COR-L47 (cell line): ENCODE measurements at places on chromosomes 3 and 15.

- no peak for DNase-seq
Observed at GRCh38 chr15:89829616-89830440, 15.2 kb upstream of the ANPEP start.

DNA sequence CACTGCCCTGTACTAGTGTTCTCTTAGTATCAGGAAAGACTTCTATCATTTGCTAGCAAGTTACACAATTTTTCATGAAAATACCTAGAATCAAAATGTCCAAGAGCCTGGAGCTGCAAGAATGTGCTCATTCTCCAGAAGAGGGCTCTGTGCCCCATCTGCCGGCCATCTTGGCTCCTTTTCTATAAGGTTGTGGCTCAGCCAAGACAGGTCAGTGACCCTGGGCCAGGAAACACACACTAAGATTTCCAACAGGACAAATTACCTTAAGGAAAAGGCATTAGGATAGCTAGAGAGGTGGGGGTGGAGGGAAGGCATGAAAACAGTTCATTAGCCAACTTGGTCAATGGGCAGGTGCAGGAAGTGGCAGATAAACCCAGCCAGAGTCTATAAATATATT, 20.7 kb downstream of the TIMP4 start:
- DNase-seq, result no peak

GRCh38 chr3:76943058-76943457, 96.8 kb upstream of the ROBO2 start:
- DNase-seq, result no peak

DNA sequence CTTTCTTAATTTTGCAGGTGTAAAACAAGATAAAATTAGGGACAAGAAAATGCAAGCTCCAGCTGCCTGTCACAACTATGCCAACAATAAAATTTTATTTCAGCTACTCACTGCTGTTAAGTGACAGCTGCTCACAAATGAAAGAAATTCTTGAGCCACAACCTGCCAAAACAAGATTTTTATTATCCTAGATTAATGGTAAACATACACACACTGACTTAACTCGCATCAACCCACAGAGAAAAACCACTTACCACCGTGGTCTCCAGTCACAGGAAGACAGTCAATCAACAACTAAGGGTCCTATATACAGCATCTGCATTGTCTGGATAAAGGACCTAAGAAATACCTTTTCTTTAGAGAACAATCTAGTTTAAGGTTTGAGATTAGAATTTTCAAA, 31.3 kb downstream of the EFL1 start:
- DNase-seq, result no peak

GRCh38 chr15:50907601-50908208, 778 bp upstream of the AP4E1 start:
- peak; percentile 43 for DNase-seq

DNA sequence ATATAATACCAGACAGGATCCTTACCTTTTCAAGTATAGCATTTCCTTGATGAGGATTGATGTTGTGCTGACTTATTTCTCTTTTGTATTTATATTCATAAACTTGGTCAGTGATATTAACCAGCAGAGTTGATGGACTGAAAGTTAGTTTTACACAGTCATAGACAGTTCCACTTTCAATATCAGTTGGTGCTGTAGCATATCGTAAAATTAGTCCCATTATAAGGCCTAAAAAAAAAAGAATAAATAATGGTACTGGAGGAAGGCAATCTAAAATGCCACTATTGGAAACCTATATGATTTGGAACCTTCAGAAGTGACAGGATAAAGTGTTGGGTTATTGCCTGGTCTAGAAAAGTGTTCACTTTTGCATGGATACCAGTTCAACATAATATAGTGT, 16.3 kb downstream of the SLC9A9 start:
- DNase-seq, result no peak

GRCh38 chr3:192373032-192373431, 354.3 kb downstream of the FGF12 start:
- no peak for DNase-seq

DNA sequence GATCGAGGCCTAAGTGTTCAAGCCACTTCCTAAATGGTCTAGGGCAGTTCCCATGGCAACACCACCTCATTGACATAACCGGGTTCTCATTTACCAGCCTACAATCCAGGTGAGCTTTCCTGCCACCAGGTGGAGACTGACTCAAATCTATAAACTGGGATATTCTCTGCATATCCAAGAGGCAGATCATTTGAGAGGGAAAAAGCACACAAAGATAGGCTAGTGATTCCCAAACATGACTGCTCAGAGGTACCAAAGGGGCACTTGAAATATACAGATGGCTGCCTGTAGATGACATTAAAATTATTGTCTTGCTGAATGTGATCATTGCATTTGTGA, 141.3 kb upstream of the PROK2 start:
- DNase-seq, result peak; percentile 82

DNA sequence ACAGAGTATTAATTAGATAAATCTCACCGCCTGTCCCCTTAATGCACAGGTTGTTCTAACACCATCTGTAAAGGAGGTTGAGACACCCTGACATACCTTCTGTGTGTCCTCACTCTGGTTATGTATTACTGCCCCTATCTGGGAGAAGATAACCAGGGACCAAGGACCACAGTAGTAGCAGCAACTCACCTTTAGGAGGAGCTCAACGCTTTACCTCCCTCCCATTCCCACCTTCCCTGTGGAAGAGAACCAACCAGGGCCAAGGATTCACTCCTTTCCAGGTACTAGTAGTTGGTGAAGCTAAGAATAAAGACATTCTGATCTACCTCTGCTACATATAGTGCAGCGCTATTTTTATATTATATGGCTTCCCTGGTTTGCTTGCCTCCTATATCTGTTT, 232.6 kb downstream of the MEX3B start:
- peak; percentile 61 for DNase-seq

- no peak for DNase-seq
Observed at GRCh38 chr3:2628117-2628516, 482.1 kb downstream of the IL5RA start.

GRCh38 chr15:74179101-74179841, 5.8 kb downstream of the ISLR start:
- DNase-seq, result no peak

- DNase-seq, result no peak
Observed at GRCh38 chr3:132198516-132198915, 118.7 kb upstream of the ACP3 start.

GRCh38 chr3:88824666-88825564, 282.5 kb upstream of the EPHA3 start:
- no peak for DNase-seq

GRCh38 chr3:159038405-159038804, 236.6 kb downstream of the MFSD1 start:
- DNase-seq, result no peak

DNA sequence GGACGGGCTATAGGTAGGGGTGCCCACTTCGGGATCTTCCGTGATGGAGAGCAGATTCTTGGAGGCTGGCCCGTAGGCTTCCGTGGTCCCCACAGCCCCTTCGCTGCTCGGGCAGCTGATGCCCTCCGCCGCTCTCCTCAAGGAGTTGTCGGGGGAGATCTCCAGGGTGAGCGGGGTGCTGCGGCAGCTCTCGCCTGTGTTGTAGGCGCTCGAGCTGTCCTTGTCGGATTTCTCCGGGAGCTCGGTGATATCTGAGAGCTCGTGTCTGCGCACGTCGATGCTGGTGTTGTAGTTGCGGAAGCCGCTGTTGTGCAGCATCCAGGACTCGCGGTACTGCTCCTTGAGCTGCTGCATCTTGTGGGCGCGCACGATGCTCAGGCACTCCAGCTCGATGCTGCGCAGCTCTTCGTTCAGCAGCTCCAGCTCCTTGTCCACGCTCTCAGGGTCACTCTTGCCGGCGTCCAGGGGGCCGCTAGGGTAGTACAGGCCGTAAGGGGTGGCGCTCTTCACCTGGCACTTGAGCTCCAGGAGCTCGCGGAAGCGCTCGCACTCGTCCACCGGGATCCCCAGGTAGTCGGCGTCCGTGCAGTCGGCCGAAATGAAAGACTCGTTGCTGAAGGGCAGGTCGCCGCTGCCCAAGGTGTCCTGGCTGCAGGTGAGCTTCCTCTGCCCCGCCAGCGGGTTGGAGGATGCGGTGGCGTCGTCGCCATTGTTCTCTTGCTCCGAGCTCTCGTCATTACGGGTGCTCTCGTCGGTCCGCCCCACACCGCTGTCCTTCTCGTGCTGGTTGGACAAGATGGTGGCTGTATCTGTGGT, 240.4 kb downstream of the PDZRN3 start:
- DNase-seq, result no peak

- DNase-seq, result peak; percentile 2
Observed at GRCh38 chr3:65436580-65436979, 602.1 kb downstream of the MAGI1 start.
